ENCODE measurements at places on chromosomes 6 and 20.

- no peak for DNase-seq
These were observed 9.8 kb downstream of the FOXO3 start for GRCh38 chr6:108570517-108570916.

DNA sequence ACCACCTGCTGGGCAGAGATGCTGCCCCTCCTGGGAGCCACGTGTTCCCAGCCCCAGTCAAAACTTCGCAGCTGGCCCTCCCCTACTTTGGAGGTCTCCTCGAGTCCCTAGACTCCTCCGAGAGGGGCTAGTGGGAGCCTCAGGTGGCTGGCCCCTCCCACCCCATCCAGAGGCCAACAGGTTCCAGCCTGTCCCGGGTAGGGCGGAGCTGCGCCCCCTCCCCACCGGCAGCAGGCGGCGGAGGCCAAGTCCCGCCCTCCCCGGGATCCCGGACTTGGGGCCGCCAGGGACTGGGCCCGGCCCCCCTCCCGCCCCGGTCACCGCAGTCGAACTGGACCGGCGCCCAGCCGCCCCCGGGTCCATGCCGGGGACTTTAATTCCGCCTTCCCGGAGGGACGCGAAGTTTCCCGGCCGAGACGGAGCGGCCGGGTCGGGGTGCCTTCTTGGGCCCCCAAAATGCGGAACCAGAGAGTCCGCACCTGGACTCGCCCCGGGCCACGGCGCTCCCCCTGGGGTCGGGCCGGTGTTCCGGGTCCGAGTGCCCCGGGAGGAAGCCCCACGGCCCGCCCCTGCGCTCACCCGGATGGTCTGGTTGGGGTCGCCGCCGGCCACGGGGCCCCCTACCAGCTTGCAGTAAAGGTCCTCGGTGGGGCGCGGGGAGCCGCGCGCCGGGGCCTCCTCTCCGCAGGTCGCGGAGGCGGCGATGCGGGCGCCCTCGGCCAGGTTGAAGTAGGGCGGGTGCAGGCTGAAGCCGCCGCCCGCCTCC is 559 bp downstream of the LAMA5 start:
- no peak for DNase-seq

DNA sequence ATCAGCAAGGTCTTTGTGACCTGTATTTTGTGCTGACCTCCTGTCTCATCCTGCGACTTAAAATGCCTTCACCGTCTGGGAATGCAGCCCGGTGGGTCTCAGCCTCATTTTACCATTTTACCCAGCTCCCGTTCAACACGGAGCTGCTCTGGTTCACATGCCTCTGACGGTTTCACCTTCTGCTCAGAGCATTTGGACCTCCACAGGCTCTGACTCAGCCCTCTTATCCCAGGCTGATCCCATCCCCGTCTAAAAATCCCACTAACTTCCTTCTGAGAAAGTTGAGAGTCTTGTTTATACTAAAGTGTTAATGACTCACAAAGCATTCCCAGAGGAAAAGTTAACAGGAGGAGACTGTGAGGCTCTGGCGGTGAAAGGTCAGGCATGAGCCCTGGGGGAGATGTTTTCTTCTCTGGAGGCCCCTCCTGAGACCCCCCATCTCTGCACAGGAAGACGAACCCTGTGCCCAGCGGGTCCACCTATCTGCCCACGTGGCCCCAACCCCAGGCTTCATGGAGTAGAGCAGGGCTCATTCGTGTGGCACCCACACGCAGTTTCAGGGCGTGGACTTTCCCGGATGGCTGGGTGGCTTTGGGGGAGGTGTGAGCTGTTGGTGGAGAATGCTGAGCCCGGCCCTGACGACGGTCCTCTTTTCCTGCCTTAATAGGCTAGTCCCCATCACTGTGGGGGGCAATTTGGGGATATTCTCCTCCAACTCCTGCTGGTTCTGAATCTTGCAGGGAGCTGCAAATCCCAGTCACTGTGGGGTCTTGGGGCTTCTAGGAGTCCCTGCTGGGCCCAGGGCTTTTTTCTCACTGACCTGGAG is 3.3 kb upstream of the BIRC7 start:
- DNase-seq, result no peak

GRCh38 chr6:157107915-157108651 is 215.2 kb downstream of the TMEM242 start:
- no peak for DNase-seq

GRCh38 chr20:33993576-33994221 is at the start of gene RALY:
RALY (plus strand) TSS chr20:33993911; CDS start chr20:34072075, 78,164 bp downstream.
- peak; percentile 98 for DNase-seq

DNA sequence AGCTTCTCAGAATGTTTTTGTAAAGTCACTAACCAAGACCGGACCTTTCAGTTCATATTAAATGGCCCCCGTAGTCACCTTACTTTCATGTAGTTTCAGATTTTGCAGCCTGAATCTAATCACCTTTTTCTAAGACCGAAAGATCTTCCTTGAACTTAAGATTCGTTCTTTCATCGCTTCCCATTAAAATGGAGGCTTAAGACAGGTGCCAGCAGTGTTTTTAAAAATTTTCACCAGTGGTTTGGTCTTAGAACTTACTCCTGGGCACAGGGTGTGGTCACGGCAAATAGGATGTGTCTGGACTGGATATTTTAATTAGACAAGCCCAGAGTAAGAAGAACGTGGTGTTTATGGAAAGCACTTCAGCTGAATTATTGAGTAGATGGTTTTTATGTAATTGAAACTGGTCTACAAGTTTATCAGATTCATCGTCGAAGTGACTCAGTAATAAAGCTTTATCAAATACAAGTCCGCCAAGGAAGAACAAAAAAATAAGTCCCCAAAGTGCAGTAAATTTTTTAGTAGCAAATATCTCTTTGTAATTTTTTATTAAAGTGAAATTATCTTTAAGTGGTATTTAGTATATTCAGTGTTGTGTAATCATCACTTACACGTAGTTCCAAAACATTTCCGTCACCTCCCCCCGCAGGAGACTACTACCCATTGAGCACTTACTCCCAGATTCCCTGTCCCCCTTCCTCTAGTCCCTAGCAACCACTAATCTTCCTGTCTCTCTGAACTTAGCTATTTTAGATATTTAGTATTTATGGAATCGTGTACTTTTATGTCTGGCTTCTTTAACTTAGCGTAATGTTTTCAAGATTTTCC is 868 bp downstream of the SRSF3 start:
- peak; percentile 55 for DNase-seq

- DNase-seq, result no peak
These were observed 11.0 kb upstream of the FBXL4 start for GRCh38 chr6:98958776-98959175.

DNA sequence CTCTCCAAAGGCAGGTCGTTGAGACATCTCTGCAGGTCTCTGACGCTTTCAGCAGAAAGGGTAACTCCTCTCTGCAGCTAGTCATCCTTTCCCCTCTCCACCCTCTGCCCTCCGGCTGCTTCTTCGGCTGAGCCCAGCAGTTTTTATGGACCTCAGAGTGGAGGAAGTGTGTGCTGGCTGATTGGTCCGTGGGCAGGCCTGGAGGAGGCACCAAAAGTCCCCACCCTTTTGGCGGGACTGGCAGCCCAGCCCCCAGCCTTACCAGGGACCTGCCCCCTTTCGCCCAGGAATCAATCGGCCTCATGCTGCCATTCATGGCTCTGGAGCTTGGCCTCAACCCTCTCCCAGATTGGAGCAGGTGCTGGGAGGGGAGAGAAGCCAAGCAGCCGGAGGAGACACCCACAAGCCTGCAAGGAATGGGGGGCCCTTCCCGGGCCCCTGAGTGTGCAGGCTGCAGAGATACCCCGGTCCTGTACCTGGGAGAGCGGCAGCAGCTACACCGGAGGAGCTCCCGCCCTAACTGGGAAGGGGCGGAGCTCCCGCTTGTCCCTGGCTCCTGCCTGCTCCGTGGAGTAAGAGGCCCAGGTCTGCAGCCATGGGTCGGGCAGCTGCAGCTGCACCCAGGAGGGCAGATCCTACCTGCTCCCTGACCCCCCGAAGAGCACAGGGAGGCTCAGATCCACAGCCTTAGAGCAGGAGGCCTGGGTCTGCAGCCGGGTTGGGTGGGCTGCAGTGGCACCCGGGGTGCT is 170.3 kb upstream of the SOX4 start:
- DNase-seq, result no peak

GRCh38 chr6:109406196-109406595 is 23.9 kb upstream of the CD164 start:
- DNase-seq, result peak; percentile 78

GRCh38 chr6:124298730-124299129 is 495.1 kb downstream of the NKAIN2 start:
- DNase-seq, result no peak

- no peak for DNase-seq
These were observed 6.7 kb downstream of the DEF6 start for GRCh38 chr6:35304299-35304698.

DNA sequence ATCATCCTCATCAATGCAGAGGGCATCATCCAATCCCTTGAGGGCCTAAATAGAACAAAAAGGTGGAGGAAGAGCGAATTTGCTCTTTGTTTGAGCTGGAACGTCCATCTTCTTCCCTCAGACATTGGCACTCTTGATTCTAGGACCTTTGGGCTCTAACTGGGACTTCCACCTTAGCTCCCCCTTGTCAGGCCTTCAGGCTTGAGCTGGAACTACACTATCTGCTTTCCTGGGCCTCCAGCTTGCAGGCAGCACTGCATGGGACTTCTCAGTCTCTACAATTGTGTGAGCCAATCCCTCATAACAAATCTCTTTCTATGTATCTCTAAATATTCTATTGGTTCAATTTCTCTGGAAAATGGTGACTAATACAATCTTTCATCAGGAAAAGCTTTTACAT is 155.4 kb downstream of the MCHR2 start:
- no peak for DNase-seq

DNA sequence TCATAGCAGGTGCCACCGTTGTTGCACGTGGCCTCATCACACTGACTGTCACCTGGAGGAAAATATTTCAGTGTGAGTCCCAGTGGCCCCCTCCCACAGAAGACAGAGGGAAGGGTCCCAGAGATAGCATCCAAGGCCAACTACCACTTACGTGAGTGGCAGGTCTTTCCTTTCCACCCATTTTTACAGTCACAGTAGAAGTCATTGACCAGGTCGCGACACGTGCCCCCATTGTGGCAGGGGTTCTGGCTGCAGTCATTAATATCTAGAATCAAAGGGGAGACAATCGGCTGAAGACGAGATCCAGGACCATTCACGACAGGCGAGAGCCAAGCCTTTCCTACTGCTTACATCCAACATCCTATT is 28.6 kb downstream of the JAG1 start:
- DNase-seq, result no peak

- no peak for DNase-seq
These were observed 17.4 kb downstream of the TMEM242 start for GRCh38 chr6:157305670-157306653.

DNA sequence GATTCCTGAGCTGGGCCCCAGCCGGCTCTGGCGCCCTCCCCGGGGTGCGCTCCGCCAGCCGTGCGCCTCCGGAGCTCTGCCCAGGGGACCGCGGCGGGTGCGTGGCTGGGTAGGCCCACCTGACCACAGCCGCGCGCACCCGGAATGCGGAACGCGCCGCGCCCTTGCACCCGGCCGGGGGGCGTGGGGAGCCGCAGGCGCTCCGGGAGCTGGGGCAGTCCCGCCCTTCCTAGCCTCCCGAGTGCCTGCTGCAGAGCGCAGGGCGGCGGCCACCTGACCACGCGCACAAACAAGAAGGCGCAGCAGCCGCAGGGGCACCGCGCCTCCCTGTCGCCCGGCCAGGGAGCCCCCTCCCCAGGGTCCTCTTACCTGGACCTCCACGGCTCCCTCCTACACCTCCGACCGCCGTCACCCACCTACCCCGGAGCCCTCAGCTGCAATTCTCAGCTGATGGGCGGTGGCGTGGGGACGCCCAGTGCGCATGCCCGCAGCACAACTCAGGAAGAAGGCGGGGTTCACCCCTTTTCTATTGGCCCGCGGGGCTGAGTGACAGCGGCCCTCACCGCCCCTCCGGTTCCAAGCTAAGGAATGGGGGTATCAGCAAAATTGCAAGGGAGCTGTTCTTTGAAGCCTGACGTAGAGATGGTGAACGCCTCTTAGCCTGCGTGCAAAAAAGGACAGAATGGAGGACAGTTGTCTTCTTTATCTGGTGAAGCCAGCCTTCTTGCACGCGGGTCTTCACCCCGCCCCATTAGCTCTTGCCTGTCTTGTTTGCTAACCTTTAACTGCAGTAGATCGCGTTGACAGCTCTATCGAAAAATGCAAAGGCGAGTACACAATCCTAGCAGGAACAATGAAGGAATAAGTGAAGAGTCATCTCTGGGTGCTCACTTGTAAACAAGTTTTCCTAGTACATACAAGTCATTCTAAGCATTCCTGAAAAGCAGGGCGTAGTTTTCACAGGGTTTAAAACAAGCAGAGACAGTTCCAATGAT is at the start of gene STX7:
TSS of gene STX7 (minus strand) at position 479 of the 995 bp plus-strand sequence. CDS start 9,586 bp downstream, outside the sequence.
- peak; percentile 86 for DNase-seq

Measured in inflammatory macrophage treated with lipopolysaccharide for 1 hour (primary cell).